T-helper 2 cell (primary cell): ENCODE measurements at places on chromosomes 12 and 14.

DNA sequence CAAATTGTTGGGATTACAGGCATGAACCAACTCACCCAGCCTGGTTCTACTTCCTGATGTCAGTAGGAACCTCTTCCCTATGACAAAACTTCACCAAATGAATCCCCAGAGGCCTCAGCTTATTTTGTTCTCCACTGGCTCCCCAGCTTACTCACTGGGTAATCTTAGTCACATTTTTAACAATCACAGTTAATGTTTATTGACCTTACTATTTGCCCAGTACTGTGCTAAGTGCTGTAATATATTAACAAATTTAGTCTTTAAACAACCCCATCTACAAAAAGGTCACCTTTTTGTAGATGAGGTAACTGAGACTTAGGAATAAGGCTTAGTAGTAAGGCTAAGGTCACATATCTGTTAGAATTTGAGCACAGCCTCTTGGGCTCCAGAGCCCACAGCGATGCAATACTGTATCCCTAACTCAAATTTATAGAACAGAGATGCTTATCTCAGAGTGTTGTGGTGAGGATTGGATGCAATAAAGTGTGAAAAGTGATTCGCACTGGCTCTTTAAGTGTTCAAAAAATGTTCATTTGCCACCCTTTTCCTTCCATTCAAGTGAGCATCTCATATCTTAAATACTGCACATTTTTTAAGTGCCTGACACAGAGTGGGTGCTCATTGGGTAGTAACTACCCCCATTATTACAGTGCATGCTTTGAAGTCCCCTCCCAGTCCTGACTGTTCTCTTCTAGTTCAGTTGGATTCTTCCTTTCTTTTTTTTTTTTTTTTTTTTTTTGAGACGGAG lies 146.4 kb upstream of the ARHGAP5 start:
- DNase-seq: no peak

DNA sequence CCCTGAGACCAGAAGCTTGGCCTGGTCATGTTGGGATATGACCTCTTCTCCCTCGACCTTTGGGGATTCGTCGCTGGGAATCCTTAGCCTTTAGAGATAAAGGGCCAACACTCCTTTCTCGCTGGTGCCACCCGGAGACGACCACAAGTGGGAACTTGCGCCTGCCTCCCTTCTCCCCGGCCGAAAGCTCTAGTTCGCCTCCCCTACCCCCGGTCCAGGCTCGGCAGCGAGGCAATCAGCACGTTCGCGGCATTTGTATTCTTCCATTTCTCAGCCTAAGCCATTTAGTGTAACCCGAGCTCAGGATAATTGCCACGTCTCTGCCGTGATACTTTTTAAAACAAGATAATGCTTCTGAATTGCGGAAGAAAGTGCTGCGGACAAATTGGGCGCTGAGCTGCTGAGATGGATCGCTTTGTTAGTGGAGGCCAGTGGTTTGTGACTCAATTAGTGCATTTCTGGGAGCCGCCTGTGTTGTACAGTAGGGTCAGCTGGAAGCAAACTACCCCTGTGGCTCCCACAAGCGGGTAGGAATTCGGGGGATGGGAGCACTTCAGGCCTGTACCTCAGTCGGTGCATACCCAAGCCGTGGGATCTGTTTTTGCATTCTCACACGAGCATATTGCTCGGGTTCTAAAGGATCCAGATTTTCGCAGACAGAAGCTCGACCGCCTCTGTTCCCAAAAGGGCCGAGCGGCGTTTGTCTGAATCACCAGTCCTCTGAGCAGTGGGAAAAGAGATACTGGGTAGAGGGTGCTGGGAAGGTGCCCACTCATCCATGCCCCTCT lies 6.8 kb upstream of the SIX1 start:
- DNase-seq: no peak

GRCh38 chr14:61973981-61974380 lies 211.8 kb downstream of the SNAPC1 start:
- DNase-seq: no peak

DNA sequence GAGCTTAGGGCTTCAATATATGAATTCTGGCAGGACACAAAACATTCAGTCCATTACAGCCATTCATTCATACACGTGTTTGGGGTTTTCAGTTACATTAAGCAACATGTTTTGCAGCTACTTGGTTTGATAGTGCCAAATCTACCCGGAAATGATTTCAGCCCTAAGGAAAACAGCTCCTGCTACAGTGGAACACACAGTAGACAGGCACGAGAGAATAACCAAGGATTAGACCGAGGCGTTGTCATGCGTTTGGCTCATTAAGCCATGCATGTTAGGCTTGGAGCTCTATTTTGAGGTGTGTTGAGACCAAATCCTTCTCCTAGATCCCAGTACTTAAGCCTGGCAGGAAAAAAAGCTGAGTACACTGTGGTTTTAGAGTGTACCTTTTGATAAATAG lies 177.4 kb downstream of the PRKCH start:
- no peak for DNase-seq
